ENCODE measurements at places on chromosomes 2 and 18. TPM values are rescaled to one million over a fixed set of nuclear protein-coding genes. Genes with fewer than 3 reads are reported as not detected.

The LYG1 gene
- 6.8 TPM for polyA plus RNA-seq

GRCh38 chr2:162768656-162769055 is 69.9 kb downstream of the KCNH7 start:
- DNase-seq, result no peak

GRCh38 chr18:9173770-9174233 is 37.2 kb downstream of the ANKRD12 start:
- DNase-seq, result no peak

The TAF4B gene
- 4.6 TPM for polyA plus RNA-seq

Data from renal pelvis (tissue), 12 donors.